ENCODE measurements at places on chromosomes 7 and 10. TPM values are rescaled to one million over a fixed set of nuclear protein-coding genes. Genes with fewer than 3 reads are reported as not detected.

DNA sequence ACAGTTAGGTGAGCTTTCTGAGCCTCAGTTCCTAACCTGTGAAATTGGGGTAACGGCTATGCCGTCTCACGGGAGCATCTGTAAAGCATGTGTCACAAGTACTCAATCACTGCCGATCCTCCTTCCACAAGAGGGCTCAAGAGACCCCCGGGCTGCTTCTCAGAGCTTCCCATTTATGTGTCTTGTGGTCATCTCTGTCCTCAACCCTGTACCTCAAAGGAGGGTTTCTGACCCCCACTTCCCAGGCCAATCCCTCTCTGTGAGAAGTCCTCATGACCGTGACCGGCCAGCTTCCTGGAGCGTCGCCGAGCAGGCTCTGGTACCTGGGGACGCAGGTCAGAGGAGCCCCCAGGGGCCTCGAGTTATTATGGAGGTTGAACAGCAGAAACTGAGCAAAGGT lies 510 bp upstream of the TRPV5 start:
- DNase-seq: no peak

- no peak for DNase-seq
Observed at GRCh38 chr7:48140001-48140681, 31.1 kb upstream of the ABCA13 start.

DNA sequence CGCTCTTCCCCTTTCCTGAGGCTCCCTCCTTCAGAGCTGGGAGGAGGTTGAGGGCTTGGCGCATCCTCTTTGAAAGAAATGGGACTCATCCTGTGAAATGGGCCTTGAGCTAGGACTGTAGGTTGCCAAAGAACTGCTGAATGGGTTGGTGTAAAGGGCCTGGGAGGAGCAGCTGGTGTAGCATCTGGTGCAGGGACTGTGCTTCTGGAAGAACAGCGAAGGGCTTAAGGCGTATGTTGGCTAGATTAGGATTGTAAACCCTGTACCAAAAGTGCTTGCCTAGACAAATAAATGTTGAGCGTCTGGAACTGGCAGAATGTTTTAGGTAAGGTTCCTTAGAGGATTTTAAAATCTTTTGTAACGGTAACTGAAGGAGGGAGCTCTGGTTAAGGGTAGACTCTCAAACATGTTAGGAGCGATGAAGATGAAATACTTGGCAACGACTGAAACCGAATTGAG lies 563 bp downstream of the STAM start:
- no peak for DNase-seq

GRCh38 chr10:104472957-104473745 lies 119.5 kb downstream of the CFAP58 start:
- DNase-seq: no peak

Gene CXCL12
- polyA plus RNA-seq: 319 TPM

GRCh38 chr10:124842721-124843120 lies 41.1 kb downstream of the ABRAXAS2 start:
- DNase-seq: no peak

- no peak for DNase-seq
Observed at GRCh38 chr10:4102802-4103344, 317.9 kb upstream of the KLF6 start.

- no peak for DNase-seq
Observed at GRCh38 chr10:100739517-100740368, 5.6 kb upstream of the PAX2 start.

DNA sequence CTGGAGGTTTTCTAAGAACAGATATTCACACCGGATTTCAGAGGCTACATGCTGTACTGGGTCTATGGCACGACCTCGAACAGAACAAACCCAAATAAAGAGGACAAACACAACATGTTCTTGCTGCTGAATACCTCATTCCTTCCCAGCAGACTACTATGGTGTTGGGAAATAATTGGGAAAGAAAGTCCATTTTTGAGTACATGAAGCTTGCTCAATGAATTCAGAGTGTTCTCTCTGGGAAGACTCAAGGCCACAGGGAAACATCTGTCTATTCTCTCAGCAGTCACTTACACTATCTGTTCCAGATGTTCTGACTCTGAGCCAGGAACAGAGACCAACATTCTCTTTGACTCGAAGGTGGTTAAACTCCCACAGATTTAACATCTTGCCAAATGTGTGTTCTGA lies 30.9 kb downstream of the LAMB1 start:
- peak; percentile 89 for DNase-seq

DNA sequence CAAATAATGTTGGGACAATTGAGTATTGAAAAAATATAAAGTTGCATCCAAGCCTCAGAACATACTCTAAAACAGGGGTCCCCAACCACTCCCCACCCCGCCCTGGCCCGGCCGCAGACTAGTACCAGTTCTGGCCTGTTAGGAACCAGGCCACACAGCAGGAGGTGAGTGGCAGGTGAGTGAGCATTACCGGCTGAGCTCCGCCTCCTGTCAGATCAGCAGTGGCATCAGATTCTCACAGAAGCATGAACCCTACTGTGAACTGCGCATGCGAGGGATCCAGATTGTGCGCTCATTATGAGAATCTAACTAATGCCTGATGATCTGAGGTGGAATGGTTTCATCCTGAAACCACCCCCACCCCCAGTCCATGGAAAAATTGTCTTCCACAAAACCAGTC lies 19.4 kb downstream of the HIPK2 start:
- no peak for DNase-seq

Gene SCIN
- polyA plus RNA-seq: 0.60 TPM

DNA sequence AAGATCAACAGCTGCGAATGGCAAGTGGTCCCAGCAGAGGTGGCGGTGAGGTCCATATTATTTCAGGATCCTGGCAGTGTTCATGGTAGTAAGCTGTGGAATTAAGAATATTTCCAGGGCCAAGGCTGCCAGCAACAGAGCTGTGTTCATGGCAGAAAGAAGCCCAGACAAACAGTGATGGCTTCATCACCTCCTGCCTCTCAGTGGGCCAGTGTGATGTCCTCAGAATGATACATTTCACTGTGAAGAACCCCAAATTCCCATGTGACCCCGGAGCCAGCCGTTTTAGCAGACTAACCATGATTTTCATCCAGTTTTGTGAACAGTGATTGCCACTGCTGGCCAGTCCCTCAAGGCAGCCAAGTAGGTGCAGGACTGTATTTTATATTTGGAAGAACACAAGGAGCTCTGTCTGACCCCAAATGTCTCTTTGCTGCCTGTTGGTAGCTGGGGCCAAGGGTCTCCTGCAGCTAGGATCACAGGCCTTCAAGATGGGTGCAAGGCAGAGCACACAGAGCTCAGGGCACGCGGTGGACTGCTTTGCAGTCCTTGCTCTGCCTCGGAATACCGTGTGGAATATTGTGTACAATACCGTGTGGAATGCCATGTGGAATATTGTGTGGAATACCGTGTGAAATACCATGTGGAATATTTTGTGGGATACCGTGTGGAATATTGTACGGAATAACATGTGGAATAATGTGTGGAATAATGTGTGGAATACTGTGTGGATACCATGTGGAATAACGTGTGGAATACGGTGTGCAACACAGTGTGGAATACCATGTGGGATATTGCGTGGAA lies 132.3 kb upstream of the CHST15 start:
- no peak for DNase-seq

Gene GOT1
- 45.6 TPM for polyA plus RNA-seq

GRCh38 chr7:6532516-6532915 lies 18.7 kb downstream of the GRID2IP start:
- DNase-seq: no peak

GRCh38 chr7:91243591-91244301 lies 20.5 kb upstream of the FZD1 start:
- peak; percentile 48 for DNase-seq

DNA sequence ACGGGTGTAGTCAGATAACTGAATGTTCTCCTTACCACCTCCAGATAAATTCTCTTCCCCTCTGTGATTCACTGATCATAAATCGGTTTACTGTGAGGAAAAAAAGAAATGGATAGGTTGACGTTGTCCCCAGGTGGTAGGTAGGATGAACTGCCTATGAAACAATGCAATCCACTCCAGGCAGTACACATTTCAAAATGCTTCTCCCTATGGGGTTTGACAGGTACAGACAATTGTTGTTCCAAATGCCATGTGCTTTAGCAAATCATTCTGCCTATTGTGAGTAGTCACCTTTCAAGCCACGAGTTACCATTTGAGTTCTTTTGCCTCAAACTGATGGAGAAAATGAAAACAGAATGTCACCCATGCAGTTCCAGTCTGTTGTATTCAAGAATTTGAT lies 21.8 kb downstream of the VIM start:
- no peak for DNase-seq

Gene NEURL1
- not detected for polyA plus RNA-seq

Gene ITIH5
- polyA plus RNA-seq: 47.6 TPM

Gene GPR158
- polyA plus RNA-seq: 0.12 TPM

GRCh38 chr10:47361293-47361692 lies 13.1 kb downstream of the RBP3 start:
- no peak for DNase-seq

- DNase-seq: no peak
Observed at GRCh38 chr10:5596611-5597341, 69.6 kb downstream of the ASB13 start.

DNA sequence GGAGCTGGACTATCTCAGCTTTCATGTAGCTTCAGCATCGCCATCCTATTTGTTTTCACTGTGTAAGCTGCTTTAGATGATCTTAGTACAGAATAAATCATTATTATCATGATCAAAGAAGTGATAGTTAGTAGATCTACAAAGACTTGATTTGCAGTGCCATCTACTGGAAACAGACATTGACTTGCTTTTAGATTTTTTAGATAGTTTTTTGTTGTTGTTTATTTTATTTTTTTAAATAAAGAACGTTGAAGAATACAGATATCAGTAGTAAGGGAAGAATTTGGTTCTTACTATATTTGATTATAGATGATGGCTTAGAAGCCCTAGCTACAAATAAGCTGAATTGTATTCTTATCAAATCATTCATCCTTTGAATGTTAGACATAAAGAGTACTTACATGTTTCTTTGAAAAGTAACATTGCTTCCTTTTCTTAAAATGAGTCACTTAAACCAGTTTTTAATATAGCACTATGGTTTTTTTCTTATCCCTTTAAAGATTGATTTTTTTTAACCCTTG lies 6.3 kb upstream of the SFMBT2 start:
- DNase-seq: peak; percentile 35

GRCh38 chr10:80598084-80598798 lies 60.5 kb downstream of the SH2D4B start:
- DNase-seq: no peak

DNA sequence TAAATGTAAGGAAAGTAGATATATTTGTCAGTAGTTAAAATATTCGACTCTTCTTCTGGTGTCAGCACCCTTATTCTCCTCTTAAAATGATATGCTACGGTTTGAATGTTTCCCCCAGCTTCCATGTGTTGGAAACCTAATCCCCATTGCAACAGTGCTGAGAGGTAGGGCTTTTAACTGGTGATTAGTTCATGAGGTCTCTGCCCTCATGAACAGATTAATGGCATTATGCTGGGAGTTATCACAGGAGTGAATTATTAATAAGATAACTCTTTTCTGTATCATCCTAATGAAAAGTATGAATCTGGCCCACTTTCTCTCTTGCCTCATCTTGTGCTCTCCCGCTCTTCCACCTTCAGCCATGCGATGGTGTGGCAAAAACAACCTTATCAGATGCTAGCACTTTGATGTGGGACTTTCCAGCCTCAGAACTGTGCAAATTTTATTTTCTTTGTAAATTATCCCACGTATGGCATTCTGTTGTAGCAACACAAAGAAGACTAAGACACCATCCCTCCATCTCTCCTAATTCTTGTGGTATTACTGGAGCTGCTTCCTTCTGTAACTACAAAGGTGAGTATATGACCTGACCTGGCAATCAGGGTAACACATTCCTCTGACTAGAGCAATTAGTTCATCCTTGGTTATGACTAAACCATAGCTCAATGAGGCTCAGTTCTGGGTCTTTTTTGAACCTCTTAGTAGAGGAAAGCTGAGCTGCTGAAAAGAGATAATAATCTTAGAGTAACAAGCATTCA lies 171.1 kb upstream of the TMEM196 start:
- no peak for DNase-seq

Gene FAM25C
- not detected for polyA plus RNA-seq
